MG63 (cell line): ENCODE measurements at places on chromosomes 12 and 14. TPM values are rescaled to one million over a fixed set of nuclear protein-coding genes. Genes with fewer than 3 reads are reported as not detected.

The TAS2R19 gene
- total RNA-seq = not detected in 2 replicates

The MRPL42 gene
- total RNA-seq = 131 TPM in 2 replicates

DNA sequence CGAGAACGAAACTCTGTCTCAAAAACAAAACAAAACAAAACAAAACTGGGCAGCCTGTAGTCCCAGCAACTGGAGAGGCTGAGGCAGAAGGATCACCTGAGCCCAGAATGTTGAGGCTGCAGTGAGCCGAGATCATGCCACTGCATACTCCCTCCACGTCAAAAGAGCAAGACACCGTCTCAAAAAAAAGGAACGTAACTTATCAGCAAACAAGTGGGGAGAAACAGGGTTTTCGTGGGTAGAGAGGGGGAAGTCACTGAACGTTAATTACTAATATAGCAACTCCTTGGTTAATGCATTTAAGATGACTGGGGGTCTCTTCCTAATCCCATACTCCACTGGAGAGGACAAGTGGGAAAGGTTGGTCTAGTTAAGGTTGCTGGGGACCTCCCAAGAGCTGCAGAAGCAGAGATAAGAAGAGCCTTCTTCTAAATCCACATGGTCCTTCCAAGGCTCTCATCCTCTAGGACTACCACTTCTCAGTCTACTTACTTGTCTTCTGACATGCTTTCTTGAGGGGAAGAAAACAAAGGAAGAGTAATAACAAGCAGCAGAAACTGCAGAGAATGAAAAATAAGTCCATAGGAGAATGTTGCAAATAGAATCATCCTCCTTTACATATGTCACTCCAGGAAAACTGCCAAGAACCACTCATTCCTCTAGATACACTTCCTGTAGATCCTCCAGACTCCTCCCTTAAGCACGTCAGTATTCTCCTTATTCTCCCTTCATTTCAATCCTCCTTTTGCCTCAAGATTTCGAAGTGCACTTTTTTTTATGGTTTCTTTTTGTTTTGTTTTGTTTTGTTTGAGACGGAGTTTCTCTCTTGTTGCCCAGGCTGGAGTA, 5.8 kb downstream of the NUMB start:
- no peak for DNase-seq

- peak; percentile 21 for DNase-seq
Observed at GRCh38 chr12:64687816-64688215, 71.4 kb downstream of the GNS start.

DNA sequence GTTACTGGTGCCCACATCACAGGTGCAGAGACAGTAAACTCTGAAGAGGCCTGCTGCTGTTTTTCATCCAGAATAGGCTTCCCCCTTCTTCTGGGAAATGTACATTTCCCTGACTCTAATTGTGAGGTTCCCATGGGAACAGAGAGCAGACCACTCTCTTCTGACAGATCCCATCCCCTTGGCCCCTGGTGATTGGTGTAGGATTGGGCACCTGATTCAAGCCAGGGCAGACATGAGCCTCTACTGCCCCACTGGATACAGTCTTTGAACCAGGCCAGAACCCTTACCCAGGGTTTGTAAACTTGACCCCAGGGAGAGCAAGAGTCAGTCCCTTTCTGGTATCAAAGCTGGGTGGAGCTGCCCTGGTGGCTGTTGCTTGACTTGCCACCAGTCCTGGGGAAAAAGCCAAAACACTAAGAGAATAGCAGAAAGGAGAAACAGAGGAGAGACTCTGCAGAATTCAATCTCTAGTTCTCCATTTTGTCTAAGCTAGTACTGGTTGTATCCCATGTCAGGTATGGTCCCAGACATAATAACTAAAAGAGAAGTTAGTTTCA, 14.8 kb upstream of the NFYB start:
- DNase-seq = no peak

DNA sequence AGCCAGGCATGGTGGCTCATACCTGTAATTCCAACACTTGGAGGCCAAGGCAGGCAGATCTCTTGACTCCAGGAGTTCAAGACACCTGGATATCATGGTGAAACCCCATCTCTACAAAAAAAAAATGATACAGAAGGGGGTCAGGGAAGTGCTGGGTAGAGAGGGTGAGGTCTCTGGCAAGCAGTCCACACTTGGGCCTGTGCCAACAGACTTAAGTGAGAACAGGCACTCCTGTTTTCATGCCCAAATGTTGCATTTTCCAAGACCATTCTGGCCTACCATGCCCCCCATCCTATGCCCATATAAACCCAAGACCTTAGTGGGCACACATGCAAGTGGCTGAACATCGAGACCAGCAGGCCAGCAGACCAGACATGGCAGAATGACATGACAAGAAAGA, 16.0 kb upstream of the CMAS start:
- DNase-seq = no peak

- DNase-seq = no peak
Observed at GRCh38 chr14:95204705-95205104, 47.4 kb upstream of the DICER1 start.

DNA sequence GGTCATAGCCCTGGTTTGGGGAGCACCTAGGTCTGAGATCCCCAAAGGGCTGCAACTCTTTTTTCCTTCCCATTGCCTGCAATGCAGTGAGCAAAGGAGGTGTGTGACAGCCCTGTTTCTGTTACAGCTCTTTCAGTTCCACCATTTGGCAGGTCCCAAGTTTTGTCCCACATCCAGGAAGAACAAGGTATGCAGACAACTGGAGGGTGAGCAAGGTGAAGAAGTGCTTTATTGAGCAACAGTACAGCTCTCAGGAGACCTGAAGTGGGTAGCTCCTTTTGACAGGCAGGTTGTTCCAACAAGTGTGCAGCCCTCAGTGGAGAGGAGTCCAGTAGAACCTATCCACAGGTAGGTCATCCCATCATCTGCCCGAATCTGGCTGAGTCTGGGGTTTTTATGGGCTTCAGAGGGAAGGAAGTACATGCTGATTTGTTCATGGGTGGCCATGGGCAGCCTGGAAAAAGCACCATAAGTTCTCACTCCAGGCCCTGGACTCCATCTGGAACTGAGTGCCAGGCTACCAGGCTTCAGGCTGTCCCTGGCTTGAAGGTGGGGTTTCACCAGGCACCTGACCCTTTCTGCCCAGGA, 62.8 kb upstream of the NAV3 start:
- DNase-seq = no peak

- DNase-seq = no peak
Observed at GRCh38 chr12:87323369-87323768, 705.8 kb downstream of the C12orf50 start.

DNA sequence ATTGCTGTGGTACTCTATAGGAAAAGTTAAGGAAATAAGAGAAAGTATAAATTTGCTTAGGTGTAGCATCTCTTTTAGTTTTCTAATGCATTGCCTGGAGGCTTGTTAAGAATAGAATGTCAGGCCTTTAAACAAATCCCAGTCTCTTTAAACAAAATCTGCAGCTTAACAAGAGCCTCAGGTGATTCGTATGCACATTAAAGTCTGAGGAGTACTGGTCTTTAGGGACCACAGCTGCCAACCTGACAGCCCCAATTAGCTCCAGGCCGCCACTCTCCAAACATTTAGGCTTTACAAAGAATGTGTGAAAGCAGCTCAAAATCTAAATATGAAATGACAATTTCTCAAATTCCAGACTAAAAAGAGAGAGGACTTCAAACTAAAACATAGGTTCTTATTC, 35.7 kb downstream of the PAWR start:
- DNase-seq = no peak

- no peak for DNase-seq
Observed at GRCh38 chr12:75526655-75527511, 15.5 kb upstream of the KRR1 start.
